Chondrocyte (in vitro differentiated cells): ENCODE measurements at places on chromosomes 13 and 19. TPM values are rescaled to one million over a fixed set of nuclear protein-coding genes. Genes with fewer than 3 reads are reported as not detected.

GMIP gene
- 18.0 to 19.5 TPM (median 18.3 TPM) in 3 replicates for total RNA-seq

NEK3 gene
- 14.6 to 14.8 TPM (median 14.8 TPM) in 3 replicates for total RNA-seq

FCAR gene
- not detected in 3 replicates for total RNA-seq

SPTBN4 gene
- 1.4 to 2.5 TPM (median 2.3 TPM) in 3 replicates for total RNA-seq

GRCh38 chr13:90447734-90448101, 899.8 kb upstream of the MIR17HG start:
- no peak for DNase-seq

- DNase-seq: no peak
Observed at GRCh38 chr13:46154136-46154801, 27.7 kb downstream of the LCP1 start.

DNA sequence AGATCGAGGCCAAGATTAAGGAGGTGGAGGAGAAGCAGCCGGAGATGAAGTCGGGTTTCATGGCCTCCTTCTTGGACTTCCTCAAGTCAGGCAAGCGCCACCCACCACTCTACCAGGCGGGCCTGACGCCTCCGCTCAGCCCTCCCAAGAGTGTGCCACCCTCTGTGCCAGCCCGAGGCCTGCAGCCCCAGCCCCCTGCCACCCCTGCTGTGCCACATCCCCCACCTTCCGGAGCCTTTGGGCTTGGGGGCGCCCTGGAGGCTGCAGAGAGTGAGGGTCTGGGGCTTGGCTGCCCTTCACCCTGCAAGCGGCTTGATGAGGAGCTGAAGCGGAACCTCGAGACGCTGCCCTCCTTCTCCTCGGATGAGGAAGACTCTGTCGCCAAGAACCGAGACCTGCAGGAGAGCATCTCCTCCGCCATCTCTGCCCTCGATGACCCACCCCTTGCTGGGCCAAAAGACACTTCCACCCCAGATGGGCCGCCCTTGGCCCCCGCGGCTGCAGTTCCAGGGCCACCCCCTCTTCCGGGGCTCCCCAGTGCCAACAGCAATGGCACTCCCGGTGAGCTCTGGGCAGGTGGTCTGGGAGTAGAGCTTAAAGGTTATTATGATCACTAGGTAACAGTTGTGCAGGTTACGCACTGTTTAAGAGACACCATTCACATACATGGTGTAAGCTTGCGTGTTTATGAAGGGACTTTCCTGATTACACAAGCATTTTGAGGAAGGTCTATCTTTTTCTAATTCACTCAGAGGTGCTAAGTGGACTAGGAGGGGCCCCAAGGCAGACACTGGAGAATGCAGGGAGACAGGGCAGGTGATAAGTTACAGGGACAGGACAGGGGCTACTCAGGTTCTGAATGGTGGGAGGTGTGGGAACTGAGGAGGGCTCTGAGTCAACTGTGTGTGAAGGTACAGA, 8.7 kb downstream of the PRR12 start:
- no peak for DNase-seq

DNA sequence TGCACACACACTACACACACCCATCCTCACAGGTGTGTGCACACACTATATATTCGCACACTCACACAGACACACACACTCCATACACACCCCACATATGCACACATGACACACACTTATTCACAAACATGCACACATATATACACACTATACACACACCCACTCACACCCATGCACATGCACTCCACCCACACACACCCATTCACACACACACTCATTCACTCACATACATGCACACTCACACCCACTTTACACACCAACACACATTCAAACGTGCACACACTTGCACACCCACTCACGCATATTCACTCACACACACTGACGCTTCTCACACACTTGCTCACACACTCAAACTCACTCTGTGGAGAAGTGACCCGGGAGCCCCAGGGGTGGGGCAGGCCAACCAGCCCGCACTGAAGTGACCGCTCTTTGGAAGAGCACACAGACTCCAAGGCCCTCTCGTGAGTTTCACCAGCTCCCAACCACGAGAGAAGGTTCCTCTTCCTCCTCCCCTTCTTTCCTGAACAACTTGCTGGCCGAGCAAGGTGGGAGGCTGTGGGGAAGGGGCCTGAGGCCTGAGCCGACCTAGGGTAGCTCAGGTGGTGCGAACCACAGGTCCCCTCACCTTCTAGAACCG, 86.1 kb upstream of the TM9SF2 start:
- no peak for DNase-seq

- no peak for DNase-seq
Observed at GRCh38 chr19:13189600-13189999, 39.4 kb downstream of the IER2 start.

DNA sequence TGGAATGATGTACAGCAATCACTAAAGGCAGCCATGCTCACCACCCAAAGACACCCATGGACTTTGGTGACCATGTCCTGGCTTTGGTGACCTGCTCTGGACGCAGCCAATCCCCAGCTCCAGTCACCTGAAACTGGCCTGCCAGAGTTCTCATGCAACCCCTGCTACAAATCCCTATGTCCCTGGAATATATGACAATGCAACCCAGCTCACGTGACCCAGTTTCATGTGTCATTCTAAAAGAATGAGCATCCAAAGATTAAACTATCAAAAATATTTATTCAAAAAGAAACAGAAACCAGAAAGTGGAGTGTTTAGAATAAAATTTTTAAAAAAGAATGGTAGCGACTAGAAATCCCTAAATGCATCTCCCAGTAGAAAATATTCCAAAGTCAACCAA, 203.3 kb upstream of the IRS2 start:
- DNase-seq: no peak

GRCh38 chr19:35429698-35430408, 18.2 kb upstream of the FFAR2 start:
- DNase-seq: peak; percentile 48

DNA sequence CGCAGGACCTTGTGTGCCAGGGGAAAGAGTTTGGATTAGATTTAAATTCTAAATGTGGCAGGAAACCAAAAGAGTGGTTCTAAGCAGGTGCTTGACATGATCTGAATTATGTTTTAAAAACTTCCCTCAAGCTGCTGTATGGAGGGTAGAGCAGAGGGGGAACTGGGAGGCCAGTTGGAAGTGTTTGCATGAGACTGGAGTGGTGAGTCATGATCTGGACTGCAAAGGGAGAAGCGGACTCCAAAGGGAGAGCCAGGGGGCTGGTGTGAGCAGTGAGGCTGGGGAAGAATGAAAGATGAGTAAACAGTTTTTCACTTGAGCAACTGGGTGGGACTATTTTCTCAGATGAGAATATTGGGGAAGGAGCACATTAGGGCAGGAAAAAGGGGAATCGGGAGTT, 206.1 kb downstream of the DNAJC15 start:
- no peak for DNase-seq

DNA sequence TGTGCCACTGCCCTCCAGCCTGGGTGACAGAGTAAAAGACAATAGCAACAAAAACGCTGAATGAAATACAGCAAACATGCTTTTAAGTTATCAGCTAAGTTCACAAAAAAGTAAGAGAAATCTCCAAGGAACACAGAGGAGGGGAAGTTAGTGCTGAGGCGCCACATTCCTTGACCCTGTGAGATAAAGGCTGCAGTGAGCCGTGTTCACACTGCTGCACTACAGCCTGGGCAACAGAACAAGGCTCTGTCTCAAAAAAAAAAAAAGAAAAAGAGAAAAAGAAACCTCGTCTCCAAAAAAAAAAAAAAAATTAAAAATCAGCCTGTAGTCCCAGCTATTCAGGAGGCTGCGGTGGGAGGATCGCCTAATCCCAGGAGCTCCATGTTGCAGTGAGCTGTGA, 16.3 kb upstream of the DOCK6 start:
- no peak for DNase-seq

GRCh38 chr13:100506154-100506553, 82.4 kb downstream of the GGACT start:
- DNase-seq: no peak

DNA sequence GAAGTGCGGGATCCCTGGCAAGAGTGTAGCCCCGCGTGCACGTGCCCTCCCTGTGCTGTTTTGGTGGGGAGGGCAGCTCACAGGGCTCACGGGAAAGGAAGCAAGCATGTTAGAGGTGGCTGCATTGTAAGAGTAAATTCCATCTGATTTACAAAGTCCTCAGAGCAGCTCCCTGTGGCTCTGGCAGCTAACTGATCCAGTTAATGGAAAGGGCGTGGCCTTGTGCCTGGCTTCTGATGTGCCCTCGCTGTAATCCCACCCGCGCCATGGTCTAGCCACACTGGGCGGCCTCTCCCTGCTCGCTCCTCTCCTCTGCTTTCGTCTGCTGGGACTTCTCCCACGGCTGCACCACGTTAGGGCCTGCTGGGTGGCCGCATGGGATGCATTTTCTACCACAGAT, 258.5 kb downstream of the FGF9 start:
- DNase-seq: no peak
